ENCODE measurements at places on chromosomes 6 and 20. TPM values are rescaled to one million over a fixed set of nuclear protein-coding genes. Genes with fewer than 3 reads are reported as not detected.

DNA sequence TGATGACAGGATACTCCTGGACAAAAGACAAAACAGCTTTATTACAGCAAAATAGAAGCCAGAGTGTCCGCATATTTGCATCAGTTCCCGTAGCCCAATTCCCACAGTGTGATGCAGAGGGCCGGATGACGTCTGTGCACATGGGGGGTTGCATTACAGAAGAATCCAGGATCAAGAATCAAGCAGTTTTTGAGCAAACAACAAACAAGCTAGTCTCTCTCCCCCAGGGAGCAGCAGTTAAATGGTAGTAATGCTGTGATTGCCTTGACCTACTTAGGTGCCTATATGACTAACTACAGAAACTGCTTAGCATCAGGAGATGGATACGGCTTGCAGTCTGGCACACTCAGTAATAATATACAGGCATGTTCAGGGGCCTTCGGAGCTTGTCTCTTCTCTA lies 3.2 kb upstream of the SDHAF4 start:
- DNase-seq: no peak

DNA sequence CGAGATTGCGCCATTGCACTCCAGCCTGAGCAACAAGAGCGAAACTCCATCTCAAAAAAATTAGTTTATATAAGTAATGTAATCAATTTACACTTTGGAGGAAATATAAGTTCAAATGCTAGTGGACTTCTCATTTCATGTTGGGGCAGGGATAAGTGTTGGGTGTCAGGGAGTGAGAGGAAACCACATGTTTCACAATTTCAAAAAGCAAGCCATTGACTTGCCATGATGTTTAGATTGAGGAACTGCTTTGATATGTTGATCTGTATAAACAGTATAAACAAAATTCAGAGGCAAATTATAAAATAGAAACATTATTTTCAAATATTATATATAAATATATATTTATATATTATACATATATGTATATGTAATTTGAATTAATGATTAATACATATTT lies 42.7 kb downstream of the FILIP1 start:
- no peak for DNase-seq

DNA sequence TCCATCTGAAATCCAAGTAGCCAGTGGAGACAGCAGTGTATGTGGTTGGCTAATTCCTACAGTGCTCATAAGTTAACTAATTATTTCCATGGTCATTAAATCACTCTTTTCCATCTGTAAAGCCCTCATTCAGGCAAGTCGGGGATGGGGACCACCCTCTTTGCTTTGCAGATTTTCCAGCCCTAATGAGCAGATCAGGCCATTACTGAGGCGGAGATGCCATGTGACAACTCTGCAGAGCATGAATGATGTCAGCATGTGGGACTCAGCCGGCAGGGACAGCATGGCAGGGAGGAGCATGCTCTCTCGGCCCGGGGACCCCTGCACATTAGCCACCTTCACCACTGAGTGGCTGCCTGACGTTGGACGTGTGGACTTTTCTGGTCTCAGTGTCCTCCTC lies 623.3 kb upstream of the CDH4 start:
- no peak for DNase-seq

DNA sequence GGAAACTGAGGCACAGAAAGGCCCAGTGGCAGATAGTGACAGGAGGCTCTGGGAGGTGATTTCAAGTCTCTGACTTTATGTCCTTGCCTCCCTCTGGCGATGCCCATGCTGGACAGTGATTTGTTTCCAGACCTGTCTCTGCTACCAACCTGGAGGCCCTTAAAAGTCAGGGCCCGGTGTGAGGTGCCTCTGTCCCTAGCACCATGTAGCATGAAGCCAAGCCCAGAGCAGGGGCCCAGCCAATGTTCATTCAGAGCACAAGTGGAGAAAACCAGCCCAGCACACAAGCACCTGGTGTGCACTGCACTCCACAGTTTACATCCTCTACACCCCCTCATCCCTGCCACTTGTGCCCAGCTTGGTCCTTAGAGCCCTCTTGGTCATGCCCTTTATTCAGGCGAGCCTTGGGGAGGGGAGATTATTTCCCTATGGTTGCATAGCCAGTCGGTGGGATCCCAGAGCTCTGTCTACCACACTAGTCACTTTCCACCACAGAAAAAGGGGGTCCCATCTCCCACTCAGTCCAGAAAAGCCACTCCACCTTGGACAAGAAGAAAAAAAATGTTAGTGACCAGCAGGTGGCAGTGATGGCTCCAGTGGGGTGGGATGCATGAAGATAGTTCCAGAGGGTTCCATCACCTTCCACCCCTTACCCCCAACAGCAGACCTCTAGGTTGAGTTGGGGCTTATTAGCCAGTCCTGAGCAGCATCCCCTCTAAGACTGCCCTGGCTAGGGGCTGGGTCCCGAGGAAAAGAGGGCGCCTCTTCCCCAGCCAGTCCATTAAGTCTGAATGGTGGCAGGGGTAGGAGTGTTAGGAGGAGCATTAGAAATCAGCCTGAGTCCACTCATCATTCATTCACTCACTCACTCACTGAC lies 30.9 kb downstream of the KIAA1755 start:
- DNase-seq: no peak

DNA sequence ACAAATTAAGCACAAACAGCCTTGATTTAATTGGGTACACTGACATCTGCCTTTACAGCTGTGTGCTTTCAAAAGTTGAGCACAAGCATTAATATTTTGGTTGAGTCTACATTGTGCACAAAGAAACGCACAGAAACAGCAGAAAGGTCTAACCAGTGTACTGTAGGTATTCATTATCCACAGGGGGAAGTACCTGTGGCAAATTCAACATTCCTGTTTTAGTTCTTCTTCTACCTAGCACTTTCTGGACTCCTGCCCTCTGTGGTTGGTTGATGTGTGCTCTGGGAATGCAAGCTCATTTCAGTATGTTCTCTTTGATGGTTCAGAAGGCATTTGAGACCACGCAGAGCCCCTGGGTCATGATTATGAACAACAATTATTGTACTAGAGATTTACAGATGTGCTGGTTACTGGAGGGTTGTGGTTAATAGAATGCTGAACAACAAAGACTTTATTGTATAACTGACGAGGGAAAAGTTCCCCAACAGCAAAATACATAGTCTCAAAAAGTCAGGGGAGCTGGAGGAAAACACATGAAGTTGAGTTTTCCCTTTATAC lies 26.6 kb upstream of the DAAM2 start:
- DNase-seq: no peak

DNA sequence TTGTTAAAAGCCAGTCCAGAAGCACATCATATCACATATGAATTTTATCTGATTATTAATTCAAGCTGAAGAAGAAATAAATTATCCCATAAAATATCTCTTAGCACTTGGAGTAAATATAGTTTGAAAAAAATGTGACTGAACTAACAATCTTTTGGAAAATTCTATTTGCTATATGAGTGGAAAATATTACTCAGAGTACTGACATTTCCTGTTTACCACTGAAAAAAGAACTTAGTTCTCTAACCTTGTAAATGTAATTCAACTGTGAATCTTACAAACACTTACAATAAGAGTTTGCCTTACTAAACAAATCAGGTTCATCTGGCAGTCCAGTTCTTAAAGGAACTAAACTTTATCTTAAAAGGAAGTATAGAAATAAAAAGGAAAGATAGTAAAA lies 44.2 kb downstream of the MOXD1 start:
- DNase-seq: no peak

- no peak for DNase-seq
Observed at GRCh38 chr6:157194643-157195042, 128.7 kb downstream of the TMEM242 start.

DNA sequence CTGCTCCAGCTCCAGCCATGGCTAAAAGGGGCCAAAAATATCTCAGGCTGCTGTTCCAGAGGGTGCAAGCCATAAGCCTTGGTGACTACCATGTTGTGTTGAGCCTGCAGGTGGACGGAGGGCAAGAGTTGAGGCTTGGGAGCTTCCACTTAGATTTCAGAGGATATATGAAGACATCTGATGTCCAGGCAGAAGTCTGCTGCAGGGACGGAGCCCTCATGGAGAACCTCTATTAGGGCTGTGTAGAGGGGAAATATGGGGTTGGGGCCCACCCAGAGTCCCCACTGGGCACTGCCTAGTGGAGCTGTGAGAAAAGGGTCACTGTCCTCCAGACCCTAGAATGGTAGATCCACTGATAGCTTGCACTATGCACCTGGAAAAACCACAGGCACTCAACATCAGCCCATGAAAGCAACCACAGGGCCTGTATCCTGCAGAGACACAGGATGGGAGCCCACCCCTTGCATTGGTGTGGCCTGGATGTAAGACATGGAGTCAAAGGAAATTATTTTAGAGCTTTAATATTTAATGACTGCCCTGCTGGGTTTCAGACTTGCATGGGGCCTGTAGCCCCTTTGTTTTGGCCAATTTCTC lies 70.5 kb downstream of the NINL start:
- no peak for DNase-seq

GRCh38 chr6:38789256-38789655 lies 74.1 kb downstream of the DNAH8 start:
- no peak for DNase-seq

GRCh38 chr6:37493661-37493995 lies 6.1 kb downstream of the CCDC167 start:
- DNase-seq: no peak

- no peak for DNase-seq
Observed at GRCh38 chr6:166559211-166559610, 27.3 kb downstream of the RAMACL start.

- DNase-seq: no peak
Observed at GRCh38 chr6:163814494-163815364, 400.2 kb downstream of the QKI start.

DNA sequence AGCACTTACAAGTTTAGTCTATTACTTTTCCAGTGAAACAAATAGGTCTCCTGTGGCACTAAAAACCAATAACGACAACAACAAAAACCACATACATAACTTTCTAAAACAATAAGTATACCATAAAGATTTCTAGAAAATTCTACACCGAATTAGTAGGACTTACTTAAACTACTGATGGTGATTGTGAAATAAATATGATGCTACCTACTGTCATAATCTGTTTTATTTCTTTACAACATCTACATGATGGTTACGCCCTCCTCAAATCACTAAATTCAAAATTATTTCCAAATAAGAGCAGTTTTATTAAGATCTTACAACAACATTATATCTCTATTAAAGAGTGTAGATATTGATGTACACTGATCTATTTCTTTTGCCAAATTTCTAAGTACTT lies 147.0 kb downstream of the DST start:
- DNase-seq: no peak

DNA sequence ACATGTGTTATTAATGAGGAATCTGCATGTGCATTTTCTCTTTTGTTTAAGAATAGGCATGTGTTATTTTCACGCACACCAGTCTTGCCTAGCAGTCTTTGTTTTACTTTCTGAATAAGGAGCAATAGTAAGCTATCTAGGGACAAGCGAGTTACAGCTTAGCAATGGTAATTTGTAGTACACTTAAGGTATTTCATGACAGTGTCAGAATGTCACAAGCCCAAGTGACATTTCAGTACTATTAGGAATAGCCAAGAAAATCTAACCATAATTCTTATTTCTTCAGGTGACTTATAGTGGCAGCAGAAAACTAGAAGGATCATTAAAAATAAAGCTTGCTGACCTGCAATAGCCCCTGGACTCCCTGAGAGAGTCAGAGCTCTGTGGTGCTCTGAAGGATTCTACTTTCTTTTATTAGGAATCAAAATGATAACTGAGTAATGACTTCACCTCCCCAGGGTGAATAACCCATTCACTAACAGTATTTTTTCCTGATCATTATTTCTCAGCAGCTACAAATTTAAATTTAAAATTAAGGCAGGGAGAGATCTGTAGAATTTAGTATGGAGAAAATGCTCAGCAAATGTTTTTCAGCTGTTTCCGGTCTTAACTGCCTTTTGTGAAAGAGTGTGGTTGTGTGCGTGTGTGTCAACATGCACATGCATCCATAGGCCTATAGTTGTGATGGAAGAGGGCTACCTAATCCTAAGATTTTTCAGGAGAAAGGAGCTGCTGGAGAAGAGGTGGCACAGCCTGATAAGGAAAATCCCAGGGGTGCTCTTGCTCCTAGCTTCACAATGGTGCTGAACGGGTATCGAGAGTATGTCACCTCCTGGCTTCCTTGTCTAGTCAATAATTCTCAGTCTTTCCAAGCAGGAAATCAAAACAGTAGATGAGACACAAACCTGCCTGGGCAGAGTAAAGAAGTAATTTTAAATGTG lies 90.0 kb upstream of the BEND3 start:
- no peak for DNase-seq

- no peak for DNase-seq
Observed at GRCh38 chr6:73369563-73369962, at the start of gene OOEP. Gene OOEP (minus strand): TSS chr6:73369897. CDS start chr6:73369792, 105 bp downstream.

The ANKRD66 gene
- total RNA-seq: not detected

The NHLRC1 gene
- total RNA-seq: 2.4 TPM

The MTFR2 gene
- 1.6 TPM for total RNA-seq

The SNAP25 gene
- total RNA-seq: 8.6 TPM
